ENCODE measurements at places on chromosomes 4 and X.

DNA sequence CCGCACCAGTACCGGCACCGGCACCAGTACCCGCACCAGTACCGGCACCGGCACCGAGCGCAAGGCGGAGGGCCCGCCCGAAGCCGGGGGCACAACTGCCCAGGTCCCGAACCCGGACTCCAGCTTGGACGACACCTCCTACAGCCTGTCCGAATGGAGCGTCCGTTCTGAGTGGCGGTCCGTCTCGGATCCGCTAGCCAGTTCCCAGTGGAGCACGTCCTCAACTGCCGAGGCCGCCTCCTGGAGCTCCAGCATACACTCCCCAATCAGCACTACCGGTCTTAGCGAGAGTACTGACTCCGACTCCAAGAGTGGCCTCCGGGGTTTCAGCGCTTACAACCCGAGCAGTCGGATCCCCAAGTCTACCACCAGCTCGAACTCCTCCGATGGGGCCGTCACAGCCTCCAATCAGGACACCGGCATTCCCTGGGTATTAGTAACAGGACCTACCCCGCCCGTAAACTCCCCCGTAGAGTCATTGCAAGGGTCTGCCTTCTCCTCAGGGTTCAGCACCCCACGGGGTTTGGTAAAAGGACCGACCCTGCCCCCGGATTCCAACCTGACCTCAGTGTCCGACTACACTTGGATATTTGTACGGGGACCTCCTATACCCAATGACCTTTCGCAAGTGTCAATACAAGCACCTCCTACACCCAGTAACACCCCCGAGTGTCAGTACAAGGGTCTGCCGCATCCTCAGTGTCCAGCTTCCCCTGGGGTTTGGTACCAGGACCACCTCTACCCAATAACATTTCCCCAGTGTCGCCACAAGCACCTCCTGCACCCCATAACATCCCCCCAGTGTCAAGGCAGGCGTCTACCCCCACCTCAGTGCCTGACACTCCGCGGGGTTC, 721 bp upstream of the MAOA start:
- peak; percentile 17 for DNase-seq

- DNase-seq, result no peak
These were observed 7.4 kb downstream of the SUPT20HL2 start for GRCh38 chrX:24306440-24306839.

DNA sequence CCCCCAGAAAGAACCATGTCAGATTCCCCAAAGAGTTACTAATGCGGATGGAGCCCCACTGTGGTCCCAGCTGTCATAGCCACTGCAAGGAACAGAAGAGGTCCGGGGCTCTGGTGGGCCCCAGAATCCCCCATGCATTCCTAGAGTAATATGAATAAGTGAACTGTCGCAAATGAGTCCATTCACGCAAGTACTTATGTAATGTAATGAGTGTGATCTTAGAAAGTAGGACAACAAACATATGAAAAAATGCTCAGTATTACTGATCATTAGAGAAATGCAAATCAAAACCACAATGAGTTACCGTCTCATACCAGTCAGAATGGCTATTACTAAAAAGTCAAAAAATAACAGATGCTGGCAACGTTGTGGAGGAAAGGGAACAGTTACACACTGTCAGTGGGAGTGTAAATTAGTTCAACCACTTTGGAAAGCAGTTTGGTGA, 141.5 kb upstream of the RBPJ start:
- DNase-seq, result no peak

DNA sequence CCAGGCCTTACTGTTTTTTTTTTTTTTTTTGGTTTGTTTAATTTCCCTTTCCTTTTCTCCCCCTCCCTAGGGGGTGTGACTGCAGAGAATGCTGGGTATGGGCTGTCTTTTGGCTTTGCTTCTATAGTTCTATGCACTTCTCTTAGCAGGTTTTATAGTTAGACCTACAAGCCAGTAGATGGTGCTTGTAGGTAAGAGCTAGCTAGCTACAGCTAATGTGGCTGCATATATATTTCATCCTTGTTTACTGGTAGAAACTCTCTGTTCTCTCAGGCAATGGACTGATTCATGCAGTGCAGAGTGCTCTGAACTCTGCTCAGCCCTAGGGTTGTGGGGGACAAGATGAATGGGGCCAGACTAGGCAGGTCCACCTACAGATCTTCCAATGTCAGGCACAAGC, 246.4 kb downstream of the SH2D1A start:
- no peak for DNase-seq

GRCh38 chr4:71126719-71127118, 133.3 kb downstream of the DCK start:
- no peak for DNase-seq

GRCh38 chr4:31791666-31792065, 1071.5 kb downstream of the PCDH7 start:
- no peak for DNase-seq

DNA sequence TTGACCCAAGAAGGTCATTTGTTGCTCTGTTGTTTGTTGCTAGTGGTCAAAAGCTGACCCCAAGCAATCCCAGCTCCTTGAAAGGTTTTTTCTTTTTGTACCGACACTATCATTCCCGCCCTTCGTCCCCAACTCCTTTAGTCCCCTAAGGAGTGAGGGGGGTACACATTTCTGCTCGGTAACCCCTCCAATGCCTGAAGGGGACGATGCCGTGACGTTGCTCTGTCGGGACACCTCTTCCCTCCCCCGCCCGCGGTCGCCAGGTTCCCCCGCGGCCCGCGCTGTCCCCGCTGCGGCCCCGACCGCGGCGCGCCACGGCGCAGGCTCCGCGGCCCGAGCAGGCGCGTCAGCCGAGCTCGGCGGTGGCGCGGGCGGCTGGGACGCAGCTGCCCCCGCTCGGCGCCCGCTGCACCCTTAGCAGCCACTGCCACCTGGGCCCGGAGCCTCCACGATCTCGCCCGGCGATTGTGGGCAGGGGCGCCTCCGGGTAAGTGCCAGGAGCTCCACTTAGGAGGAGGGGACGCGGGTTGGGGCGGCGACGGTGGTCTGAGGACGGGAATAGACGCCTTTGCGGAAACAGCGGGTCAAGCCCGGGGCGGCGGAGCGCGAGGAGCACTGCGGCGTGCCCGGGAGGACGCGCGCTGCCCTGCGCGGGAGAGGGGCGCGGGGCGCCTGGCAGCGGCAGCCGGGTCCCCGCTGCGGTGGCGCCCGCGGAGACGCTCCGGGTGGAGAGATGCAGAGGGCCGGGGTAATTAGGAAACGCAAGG, at the start of gene GLRB:
Gene GLRB, plus strand, starts transcription at position 340 of the 767 bp plus-strand sequence. CDS start 1,875 bp downstream, outside the sequence.
- DNase-seq, result no peak

- DNase-seq, result no peak
These were observed 80.0 kb upstream of the FGF13 start for GRCh38 chrX:138791551-138791950.

DNA sequence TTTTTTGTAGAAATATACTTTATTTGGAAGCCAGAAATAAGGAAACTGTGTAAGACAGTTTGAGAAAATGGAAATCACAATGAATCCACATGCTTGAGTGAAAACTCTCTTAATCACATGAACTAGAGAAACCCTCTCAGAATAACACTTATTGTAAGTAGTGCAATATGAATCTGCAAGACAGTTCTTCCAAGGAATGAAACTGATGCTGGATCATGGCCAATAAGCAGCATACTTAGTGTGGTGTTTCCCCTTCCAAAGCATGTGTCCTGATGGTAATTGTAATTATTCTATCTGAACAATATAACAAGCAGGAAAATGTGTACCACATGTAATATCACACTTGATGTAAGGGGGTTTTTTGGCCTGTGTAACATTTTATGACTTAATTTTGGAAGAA, 1870.5 kb upstream of the TENM3 start:
- DNase-seq, result no peak

DNA sequence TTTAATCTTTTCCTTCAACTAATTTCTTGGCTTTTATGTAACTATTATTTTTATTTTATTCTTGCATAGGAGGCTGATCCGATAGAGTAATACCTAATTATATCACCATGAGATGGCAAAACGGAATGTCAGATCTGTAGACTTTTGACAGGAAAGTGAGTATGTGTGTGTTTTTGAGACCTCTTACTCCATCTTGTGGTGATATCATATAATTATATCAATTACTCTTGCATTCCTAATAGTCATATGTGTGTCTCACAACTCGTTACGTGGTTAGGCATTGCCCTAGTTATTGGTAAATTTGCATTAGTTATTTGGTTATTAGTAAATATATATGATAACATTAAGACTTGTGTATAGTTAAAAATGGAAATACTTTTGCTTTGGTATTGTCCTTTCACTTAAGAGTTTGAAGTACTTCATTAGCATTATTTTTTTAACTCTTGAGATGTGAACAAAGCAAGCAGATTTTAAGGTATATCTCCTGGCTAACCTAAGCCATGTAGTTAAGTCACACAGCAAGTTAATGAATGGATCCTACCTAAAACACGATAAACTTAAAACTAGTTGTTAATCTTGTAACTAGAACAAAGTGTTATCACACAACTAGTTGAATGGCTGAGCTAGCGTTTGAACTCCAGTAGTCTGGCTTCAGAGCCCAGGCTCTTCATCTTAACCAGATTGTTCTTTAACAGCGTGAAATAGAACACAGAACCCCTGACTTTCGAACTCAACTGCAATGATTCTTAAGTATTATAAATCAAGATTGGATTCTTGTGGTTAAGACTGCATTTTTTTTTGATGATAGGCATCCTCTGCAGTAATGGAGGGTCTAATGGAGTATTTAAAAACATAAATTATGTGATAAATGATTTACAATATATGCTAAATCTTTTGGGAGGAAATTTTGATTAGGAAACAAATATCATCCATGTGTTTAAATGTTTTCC, 67.1 kb downstream of the PGRMC2 start:
- DNase-seq, result no peak

DNA sequence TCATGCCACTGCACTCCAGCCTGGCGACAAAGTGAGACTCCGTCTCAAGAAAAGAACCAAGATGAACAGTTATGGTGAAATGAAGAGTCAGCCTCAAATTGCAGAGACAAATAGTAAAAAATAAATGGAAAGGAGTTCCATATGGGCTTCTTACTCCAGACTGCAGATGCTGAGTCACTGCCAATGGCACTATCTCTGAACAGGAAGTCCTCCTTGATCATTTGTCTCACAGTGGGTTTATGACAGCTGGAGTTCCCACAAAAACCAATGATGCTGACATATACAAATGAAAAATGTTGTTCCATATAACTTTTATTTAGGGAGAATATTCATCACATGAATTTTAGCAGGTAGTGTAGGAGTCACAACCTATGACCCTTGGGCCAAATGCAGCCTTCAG, 631.6 kb downstream of the PCDH18 start:
- no peak for DNase-seq

- no peak for DNase-seq
These were observed 548.1 kb downstream of the PPP4R3C start for GRCh38 chrX:26915064-26915463.

DNA sequence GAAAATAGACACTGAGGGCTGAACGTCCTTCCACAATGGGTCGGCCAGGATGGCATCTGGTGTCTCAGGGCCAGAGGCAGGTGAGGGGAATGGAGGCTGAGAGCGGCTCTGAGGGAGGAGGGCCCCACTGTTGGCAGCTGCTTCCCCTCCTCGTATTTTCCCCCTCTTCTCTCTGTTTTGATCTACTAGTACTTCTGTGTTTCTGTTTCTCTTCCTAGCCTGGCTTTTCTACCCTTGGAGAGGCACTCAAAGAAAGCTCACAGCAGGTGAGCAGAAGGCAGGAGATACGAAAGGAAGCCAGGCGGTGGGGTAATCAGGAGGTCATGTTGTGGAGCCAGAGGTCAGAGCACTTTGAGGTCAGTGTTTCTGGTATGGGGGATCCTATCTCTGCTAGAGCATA, 151.8 kb upstream of the GATB start:
- no peak for DNase-seq
